ENCODE measurements at places on chromosomes 16 and 17. TPM values are rescaled to one million over a fixed set of nuclear protein-coding genes. Genes with fewer than 3 reads are reported as not detected.

DPEP1 gene
- 0.32 TPM for total RNA-seq

KRTAP4-5 gene
- total RNA-seq: not detected

HOXB6 gene
- total RNA-seq: 10.2 TPM

ENPP7 gene
- total RNA-seq: not detected

HSBP1 gene
- total RNA-seq: 172 TPM

CD300H gene
- total RNA-seq: not detected

RABEP2 gene
- 64.8 TPM for total RNA-seq

C17orf75 gene
- 23.2 TPM for total RNA-seq

TEX19 gene
- total RNA-seq: not detected

TCAP gene
- total RNA-seq: 0.49 TPM

ARL16 gene
- total RNA-seq: 25.3 TPM

ABCC6 gene
- total RNA-seq: not detected

CD7 gene
- total RNA-seq: not detected

TBC1D3K gene
- total RNA-seq: not detected

SPNS2 gene
- total RNA-seq: 109 TPM

ZMYND15 gene
- total RNA-seq: not detected

Data from bladder microvascular endothelial cell (primary cell).